Smooth muscle cell of bladder (primary cell): ENCODE measurements at places on chromosomes 3 and 15. TPM values are rescaled to one million over a fixed set of nuclear protein-coding genes. Genes with fewer than 3 reads are reported as not detected.

The SOX14 gene
- not detected in 2 replicates for total RNA-seq

The PODXL2 gene
- total RNA-seq: 1.00 and 1.0 TPM in 2 replicates

The TPRG1 gene
- total RNA-seq: 0.43 and 0.55 TPM in 2 replicates

The CLEC3B gene
- 1.2 and 2.0 TPM in 2 replicates for total RNA-seq

The CYP1A2 gene
- not detected in 2 replicates for total RNA-seq

The CAMK2N2 gene
- 0.09 and 0.14 TPM in 2 replicates for total RNA-seq

The FGF7 gene
- total RNA-seq: 976 and 1,252 TPM in 2 replicates

The LINGO1 gene
- total RNA-seq: not detected in 2 replicates

The TM4SF1 gene
- 172 and 483 TPM in 2 replicates for total RNA-seq

The CLRN1 gene
- not detected in 2 replicates for total RNA-seq

The PRSS50 gene
- not detected in 2 replicates for total RNA-seq

The IFT122 gene
- total RNA-seq: 20.2 and 26.9 TPM in 2 replicates

The GPR15 gene
- not detected in 2 replicates for total RNA-seq

The HHATL gene
- total RNA-seq: not detected in 2 replicates

The IQCF5 gene
- total RNA-seq: not detected in 2 replicates

The GOLGA6L24 gene
- total RNA-seq: not detected in 2 replicates

The NR1I2 gene
- not detected in 2 replicates for total RNA-seq

The SMCO1 gene
- total RNA-seq: not detected in 2 replicates

The ERICH6 gene
- total RNA-seq: under 0.01 TPM in 1 of 2 replicates, not detected in the other

The PEAK1 gene
- 77.8 and 82.3 TPM in 2 replicates for total RNA-seq

The TFG gene
- 54.2 and 63.3 TPM in 2 replicates for total RNA-seq

The RBSN gene
- total RNA-seq: 19.3 and 22.0 TPM in 2 replicates

The GOLGA8K gene
- 0.09 TPM in 1 of 2 replicates, not detected in the other for total RNA-seq

The SH2D7 gene
- total RNA-seq: not detected in 2 replicates

The CYP19A1 gene
- total RNA-seq: 4.0 and 7.4 TPM in 2 replicates

The USP13 gene
- total RNA-seq: 4.1 and 7.9 TPM in 2 replicates

The DYNC1LI1 gene
- 28.7 and 28.9 TPM in 2 replicates for total RNA-seq

The GCSAM gene
- not detected in 2 replicates for total RNA-seq

The ADAMTSL3 gene
- 0.14 and 0.18 TPM in 2 replicates for total RNA-seq

The BNC1 gene
- total RNA-seq: 7.3 and 8.7 TPM in 2 replicates

The UTS2B gene
- 0.65 and 0.85 TPM in 2 replicates for total RNA-seq

The IL17RB gene
- not detected in 2 replicates for total RNA-seq

The BOC gene
- 8.4 and 8.7 TPM in 2 replicates for total RNA-seq

The ADAMTS9 gene
- total RNA-seq: 5.2 and 47.5 TPM in 2 replicates

The CA12 gene
- 42.1 and 108 TPM in 2 replicates for total RNA-seq

The CPA3 gene
- not detected in 2 replicates for total RNA-seq

The SKOR1 gene
- total RNA-seq: under 0.01 and 0.09 TPM in 2 replicates

The DOCK3 gene
- total RNA-seq: 0.09 and 0.14 TPM in 2 replicates

The MCTP2 gene
- total RNA-seq: 8.7 and 20.1 TPM in 2 replicates
